ENCODE measurements at places on chromosomes 2 and 18.
A peak's percentile ranks its signal among the peaks of the same experiment; 100 is the strongest.

DNA sequence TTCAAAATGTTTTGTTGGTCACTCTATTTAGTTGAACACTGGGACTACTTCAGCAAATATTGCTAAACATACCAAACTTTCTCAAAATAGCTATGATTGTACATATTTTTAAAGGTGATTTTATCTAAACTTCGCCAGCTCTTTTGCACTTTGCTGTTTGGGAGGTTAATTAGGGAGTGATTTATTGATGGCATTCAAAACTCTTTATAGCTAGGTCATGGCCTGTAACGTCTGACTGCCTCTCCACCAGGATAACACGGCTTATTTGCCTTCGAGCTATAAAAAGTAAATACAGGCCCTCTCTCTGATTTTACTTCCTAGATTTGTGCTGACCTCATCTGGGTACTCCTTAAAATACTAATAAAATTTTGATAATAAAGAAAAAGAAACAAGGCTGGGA, 931.9 kb downstream of the DCDC2C start:
- no peak for DNase-seq

DNA sequence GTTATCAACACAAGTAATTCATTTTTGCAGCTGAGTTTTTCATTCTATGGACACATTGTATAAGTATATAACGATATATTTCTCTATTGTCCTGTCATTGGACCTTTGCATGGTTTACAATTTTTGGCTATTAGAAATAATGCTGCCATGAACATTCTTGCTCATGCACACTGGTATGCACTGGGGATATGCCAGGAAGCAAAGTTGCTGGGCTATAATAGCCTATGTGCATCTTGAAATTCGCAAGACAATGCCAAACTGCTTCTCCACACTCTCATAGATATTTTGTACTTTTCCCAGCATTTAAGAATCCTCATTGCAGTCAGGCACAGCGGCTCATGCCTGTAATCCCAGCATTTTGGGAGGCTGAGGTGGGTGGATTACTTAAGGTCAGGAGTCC, 852.6 kb upstream of the ID2 start:
- no peak for DNase-seq

- no peak for DNase-seq
These were observed 81.1 kb upstream of the GLI2 start for GRCh38 chr2:120654381-120655134.

- no peak for DNase-seq
These were observed 16.0 kb upstream of the NTSR2 start for GRCh38 chr2:11685906-11686470.

DNA sequence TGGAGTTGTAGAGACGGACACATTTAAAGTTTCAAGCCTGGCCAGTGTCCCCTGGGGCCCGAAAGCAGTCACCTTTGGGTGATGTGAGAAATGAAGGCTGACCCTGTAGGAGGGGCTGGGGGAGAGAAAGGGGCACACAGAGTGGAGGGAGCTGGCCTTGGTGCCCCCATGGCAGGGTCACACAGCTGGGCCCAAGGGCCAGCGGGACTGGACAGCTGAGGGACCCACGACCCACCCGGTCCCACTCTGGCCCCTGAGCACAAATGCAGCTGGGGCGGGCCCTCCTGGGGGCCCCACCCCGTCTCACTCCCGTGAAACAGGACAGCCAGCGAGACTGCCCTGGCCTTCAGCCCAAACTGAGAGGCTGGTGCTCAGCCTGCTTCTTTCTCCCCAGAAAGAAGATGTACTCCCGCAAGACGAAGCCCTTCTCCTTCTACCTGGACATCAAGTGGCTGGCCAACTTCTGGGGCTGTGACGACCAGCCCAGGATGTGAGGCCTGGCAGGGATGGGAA, 6.1 kb downstream of the AGXT start:
- no peak for DNase-seq

DNA sequence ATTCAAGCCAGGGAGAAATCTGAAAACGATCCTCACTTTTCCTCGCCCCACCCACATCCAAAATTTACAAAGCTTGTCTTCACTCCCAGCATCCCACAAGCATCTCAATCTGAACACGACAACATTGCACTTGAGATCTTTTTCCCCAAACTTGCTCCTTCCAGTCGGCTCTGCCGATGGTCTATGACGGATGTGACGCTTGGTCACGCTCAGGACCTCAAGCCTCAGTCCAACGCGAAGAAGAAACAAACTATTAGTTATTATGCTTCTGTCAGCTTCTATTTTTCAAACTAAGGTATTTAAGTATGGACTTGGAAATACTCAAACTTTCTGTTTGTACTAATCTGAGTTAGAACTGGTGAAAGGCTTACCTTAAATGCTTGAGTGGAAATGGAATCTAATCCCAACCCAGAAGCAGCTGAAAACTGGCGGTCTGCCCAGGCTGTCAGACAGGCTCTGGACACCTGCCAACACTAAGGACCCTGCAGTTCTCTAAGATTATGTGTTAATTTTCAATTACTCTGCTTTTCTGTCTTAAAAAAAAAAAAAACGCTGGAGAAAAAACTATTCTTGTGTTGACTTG, 132.1 kb upstream of the DNMT3A start:
- no peak for DNase-seq

DNA sequence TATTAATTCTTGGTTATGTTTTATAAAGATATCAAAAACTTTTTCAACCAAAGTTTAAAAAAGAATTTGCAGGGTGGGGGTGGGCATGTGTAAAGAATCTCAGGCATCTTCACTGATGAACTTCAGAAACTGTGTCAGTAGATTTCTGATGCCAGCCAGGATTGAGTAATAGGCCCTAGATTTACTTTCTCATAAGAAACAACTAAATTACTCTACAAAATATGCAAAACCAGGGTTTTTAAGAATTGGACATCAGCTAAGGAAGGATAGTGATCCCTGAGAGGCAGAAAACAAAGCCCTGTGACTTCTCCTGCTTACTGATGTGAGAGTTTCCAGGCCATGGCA, 11.9 kb upstream of the IL1R1 start:
- DNase-seq, result no peak

DNA sequence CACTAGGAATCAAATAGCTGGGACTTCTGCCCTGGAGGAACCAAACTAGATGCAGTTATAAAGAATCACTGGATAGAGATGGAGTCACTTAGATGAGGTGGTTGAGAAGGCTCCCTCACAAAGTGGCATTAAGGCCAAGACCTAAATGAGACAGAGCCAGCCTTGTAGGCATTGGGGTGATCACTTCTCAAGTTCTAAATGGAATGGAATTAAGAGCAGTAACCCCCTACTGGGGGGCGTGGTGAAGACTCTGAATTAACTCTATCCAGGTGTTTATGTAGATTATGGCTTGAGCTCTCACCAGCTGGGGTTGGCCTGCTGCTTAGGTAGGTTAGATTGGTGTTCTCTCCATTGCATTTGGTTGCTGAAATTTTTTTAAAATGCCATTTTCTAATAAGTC, 71.3 kb downstream of the TTC27 start:
- DNase-seq, result no peak

DNA sequence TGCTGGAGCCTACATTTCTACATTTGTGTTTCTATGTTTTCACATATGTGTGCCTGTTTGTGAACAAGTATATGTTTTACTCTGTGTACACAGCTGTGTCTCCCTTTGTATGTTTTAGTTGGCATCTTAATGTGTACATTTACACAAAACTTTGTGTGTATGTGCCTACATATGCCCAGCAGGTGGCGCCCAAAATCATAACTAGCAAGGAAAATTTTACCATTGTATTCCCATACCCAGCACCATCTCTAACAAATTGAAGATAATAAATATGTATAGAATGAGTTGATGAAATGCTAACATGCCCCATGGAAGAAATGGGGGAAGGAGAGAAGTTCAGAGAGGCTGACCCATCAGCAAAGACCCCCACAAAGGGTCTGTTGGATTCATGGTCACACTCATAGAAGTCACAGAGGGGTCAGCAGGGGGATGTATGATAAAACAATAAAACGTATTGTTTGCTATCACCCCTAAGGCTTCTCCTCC, 48.1 kb downstream of the PKDCC start:
- DNase-seq, result peak; percentile 56

- DNase-seq, result no peak
These were observed 17.1 kb downstream of the PDK1 start for GRCh38 chr2:172572981-172573380.

DNA sequence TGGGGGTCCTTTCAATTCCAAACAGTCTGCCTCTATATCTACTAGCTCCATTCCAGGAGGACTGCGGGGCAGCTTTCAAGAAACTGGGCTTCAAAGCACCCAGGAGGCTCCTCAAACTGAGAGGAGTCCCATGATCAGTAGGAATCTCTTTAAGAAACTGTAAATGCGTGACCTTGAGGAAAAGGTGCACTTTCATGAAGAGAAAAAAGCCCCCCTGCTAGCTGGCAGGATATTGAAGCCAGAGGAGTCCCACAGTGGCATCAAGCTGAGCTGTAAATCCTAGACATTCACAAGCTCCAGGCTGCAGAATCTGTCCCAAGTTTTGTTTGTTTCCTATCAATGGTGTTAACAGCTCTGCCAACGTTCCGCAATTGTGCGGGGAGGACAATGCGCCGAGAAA, 790.1 kb downstream of the SLC4A3 start:
- no peak for DNase-seq

Measured in urothelium cell line (cell line).